Upper lobe of right lung (tissue), 1 donor: ENCODE measurements at places on chromosomes 3 and 15. TPM values are rescaled to one million over a fixed set of nuclear protein-coding genes. Genes with fewer than 3 reads are reported as not detected.

- peaks cover 47% of the 10 kb centered on the region for H3K36me3 ChIP-seq
- no peaks in the 10 kb centered on the region for H3K27me3 ChIP-seq
- no peak overlapping the region for H3K27ac ChIP-seq
These were observed 18.1 kb downstream of the NBEAL2 start for GRCh38 chr3:46997453-46998091.

DNA sequence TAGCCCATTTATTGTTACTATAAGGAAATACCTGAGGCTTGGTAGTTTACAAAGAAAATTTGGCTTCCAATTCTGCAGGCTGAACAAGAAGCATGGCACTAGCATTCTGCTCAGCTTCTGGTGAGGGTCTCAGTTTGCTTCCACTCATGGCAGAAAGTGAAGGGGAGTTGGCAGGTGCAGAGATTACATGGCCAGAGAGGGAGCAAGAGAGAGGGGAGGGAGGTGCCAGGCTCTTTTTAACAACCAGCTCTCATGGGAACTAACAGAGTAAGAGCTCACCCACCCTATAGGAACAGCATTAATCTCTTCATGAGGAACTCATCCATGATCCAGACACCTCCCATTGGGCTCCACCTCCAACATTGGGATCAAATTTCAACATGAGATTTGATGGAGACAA lies 437.9 kb downstream of the CHL1 start:
- DNase-seq = no peak
- no peak overlapping the region for H3K27ac ChIP-seq
- H3K4me1 ChIP-seq = no peaks in the 10 kb centered on the region
- no peaks in the 10 kb centered on the region for H3K36me3 ChIP-seq
- no peak overlapping the region for H3K4me3 ChIP-seq

DNA sequence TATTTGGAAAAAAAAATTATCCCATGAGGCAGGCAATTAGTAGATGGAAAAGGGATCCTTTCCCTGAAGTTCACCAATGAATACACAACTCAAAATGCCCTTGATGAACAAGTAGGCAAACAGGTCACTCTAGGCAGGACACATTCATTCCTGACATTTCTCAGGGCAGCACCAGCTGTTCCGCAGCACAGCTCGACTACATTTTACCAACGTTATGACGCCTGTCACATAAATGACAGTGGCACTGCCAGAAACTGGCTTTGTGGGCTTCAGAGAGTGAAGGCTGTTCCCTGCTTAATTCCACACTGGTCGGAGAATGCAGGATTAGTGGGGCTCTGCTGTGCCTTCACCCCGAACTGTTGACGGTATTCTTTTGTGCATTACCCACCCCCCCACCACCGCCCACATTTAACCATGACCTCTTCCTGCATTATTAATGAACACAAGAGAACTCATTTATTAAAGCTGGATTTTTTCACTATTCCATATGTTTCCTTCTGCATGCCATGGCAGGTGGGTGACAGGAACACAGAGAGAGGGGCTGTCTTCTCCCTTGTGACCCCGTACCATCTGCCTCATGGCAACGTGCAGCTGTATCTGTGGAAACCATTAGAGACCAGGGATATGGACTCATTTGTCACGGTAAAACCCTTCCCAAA lies 197.6 kb downstream of the PDZRN3 start:
- no peak for DNase-seq
- no peaks in the 10 kb centered on the region for H3K27me3 ChIP-seq
- H3K36me3 ChIP-seq = no peaks in the 10 kb centered on the region
- no peak overlapping the region for H3K27ac ChIP-seq

DNA sequence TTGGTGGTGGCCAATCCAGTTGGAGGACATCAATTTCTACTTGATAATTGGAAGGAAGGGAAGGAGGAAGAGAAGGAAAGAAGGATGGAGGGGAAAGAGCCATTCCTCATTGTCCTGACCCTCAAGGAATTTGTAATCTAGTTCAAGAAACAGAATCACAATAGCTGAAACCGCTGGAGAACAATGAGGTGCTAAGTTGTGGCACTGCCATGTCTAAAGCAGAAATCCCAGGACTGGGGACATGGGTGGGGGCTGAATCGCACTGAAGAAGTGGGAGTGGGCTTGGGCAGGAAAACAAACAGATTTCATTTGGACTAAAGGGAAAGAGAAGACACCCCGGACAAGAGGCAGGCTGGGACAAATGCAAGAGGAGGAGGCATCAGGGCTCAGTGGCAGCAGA lies 183.6 kb downstream of the UACA start:
- H3K4me3 ChIP-seq = no peak overlapping the region
- H3K36me3 ChIP-seq = no peaks in the 10 kb centered on the region
- H3K27me3 ChIP-seq = peaks cover 2% of the 10 kb centered on the region
- H3K4me1 ChIP-seq = no peaks in the 10 kb centered on the region
- no peak for DNase-seq

GRCh38 chr15:74040109-74040850 lies 42.1 kb downstream of the GOLGA6A start:
- no peak for DNase-seq
- peaks cover 44% of the 10 kb centered on the region for H3K36me3 ChIP-seq
- H3K27me3 ChIP-seq = no peaks in the 10 kb centered on the region

- no peak for DNase-seq
- H3K4me3 ChIP-seq = no peak overlapping the region
- peaks cover 30% of the 10 kb centered on the region for H3K4me1 ChIP-seq
- no peaks in the 10 kb centered on the region for H3K27me3 ChIP-seq
- no peak overlapping the region for H3K27ac ChIP-seq
- peaks cover 5% of the 10 kb centered on the region for H3K36me3 ChIP-seq
These were observed 79.3 kb downstream of the ATP10A start for GRCh38 chr15:25783607-25784540.

- H3K27me3 ChIP-seq = no peaks in the 10 kb centered on the region
- no peaks in the 10 kb centered on the region for H3K36me3 ChIP-seq
- H3K27ac ChIP-seq = no peak overlapping the region
- H3K4me1 ChIP-seq = no peaks in the 10 kb centered on the region
These were observed 220.3 kb upstream of the TPM1 start for GRCh38 chr15:62822228-62822627.

- no peak overlapping the region for H3K27ac ChIP-seq
- DNase-seq = no peak
- no peaks in the 10 kb centered on the region for H3K36me3 ChIP-seq
- no peaks in the 10 kb centered on the region for H3K4me1 ChIP-seq
- H3K4me3 ChIP-seq = no peak overlapping the region
These were observed 43.9 kb downstream of the PAQR5 start for GRCh38 chr15:69342460-69343076.

GRCh38 chr15:50707878-50708427 lies 21.4 kb upstream of the TRPM7 start:
- H3K27me3 ChIP-seq = no peaks in the 10 kb centered on the region
- no peaks in the 10 kb centered on the region for H3K4me1 ChIP-seq
- H3K4me3 ChIP-seq = no peak overlapping the region
- H3K27ac ChIP-seq = no peak overlapping the region
- H3K36me3 ChIP-seq = peaks cover 43% of the 10 kb centered on the region

DNA sequence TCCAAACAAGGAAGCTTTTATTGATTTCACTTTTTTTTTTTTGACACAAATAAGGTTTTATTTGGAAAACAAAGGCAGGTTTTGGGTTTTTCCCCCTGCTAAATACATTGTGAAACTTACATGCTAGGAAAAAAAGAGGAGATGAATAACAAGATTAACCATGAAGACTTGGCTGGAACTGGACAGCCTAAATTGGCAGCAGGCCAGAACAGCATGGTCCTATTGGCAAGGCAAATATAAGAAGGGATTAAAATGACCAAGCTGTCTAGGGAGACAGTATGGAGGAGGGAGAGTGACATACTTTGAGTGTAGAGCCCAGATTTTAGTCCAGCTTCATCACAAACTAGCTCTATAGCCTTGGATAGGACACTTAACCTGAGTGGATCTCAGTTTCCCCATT lies 63.9 kb upstream of the BBX start:
- no peak overlapping the region for H3K27ac ChIP-seq
- DNase-seq = no peak
- no peaks in the 10 kb centered on the region for H3K4me1 ChIP-seq
- no peak overlapping the region for H3K4me3 ChIP-seq
- H3K36me3 ChIP-seq = no peaks in the 10 kb centered on the region
- H3K27me3 ChIP-seq = no peaks in the 10 kb centered on the region

DNA sequence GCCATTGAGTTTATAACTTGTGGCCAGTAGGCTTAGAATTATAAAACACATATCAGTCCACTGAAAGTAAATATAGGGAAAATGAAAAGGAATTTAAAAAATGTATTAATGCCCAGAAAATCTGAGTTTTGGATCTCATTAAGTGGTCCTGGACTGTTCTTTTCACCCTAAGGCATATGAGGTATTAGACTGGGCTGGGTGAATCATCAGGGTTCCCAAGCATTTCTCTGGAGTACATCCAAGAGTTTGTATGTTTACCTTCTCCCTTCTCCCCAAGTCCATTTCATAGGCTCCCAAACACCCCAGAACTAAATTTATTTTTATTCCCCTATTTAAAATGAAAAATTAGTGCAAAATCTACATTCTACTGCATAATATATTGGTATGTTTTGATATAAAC lies 31.9 kb upstream of the SPTSSB start:
- H3K27me3 ChIP-seq = no peaks in the 10 kb centered on the region
- H3K4me3 ChIP-seq = no peak overlapping the region
- no peaks in the 10 kb centered on the region for H3K4me1 ChIP-seq
- no peaks in the 10 kb centered on the region for H3K36me3 ChIP-seq
- no peak overlapping the region for H3K27ac ChIP-seq

GRCh38 chr15:96959501-96959900 lies 629.0 kb downstream of the NR2F2 start:
- H3K27me3 ChIP-seq = no peaks in the 10 kb centered on the region
- H3K36me3 ChIP-seq = no peaks in the 10 kb centered on the region
- H3K27ac ChIP-seq = no peak overlapping the region
- H3K4me1 ChIP-seq = no peaks in the 10 kb centered on the region
- no peak for DNase-seq
- no peak overlapping the region for H3K4me3 ChIP-seq

DNA sequence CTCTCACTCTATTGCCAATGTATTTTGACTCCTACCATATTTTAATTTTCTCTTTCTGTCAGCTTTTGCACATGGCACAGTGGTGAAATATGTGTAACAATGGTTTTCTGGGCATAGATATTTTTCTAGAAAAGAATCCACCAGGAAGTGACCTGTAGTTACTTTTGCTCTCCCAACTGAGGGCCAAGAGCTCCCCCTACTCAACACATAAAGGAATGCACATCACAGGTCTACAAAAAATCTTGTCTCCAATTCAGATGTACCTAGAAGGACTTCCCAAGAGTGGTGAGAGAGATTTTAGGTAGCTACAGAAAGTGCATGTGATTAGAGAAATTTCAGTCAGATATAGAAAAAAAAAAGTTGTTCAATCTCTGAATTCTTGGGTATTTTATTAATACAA lies 15.6 kb downstream of the CPA3 start:
- H3K36me3 ChIP-seq = no peaks in the 10 kb centered on the region
- no peak overlapping the region for H3K27ac ChIP-seq
- no peaks in the 10 kb centered on the region for H3K4me1 ChIP-seq
- H3K4me3 ChIP-seq = no peak overlapping the region
- no peak for DNase-seq
- no peaks in the 10 kb centered on the region for H3K27me3 ChIP-seq

DNA sequence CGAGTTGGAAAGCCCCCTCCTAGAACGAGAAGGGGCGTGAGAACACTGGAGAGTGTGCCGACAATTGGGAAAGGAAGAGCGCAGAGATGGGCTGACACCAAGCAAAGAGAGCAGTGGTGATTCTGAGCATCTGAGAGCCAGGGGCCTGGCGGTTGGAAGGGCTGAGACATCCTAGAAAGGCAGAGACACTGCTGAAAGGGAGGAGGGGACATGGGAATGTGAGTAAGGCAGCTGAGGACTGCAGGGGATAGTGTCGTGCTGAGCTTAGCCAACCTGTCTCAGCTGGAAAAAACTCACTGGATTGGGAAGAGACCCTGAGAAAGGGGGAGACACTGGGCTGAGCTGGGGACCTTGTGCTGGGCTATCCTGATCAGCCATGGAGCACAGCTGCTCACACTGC lies 58.1 kb upstream of the SLC6A6 start:
- no peaks in the 10 kb centered on the region for H3K4me1 ChIP-seq
- no peak overlapping the region for H3K4me3 ChIP-seq
- no peaks in the 10 kb centered on the region for H3K36me3 ChIP-seq

DNA sequence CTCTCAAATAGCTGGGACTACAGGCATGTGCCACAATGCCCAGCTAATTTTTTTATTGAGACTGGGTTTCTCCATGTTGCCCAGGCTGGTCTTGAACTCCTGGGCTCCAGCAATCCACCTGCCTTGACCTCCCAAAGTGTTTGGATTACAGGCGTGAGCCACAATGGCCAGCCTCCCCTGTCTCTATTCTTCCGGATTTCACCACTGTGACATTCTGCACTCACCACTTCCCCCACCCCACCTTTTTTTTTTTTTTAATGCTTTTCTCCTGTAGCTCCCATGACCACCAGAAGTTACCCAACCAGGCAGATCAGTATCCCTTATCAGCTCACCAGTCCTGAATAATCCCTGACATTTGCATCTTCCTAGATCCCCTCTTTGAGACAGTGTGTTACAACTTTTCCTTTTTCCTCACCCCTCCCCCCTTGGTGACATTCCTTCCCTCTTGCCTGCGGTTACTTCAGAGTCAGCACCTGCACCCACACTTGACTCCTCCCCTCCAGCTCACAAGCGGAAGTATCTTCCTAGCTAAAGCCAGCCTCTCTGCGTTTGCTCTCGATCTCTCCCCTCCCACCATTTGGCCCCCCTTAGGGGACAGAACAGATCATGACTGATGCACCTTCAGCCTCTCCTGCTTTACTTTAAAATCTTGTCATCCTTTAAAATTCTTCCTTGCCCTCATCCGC lies 13.5 kb upstream of the ZNF592 start:
- H3K27ac ChIP-seq = peak overlapping the region; percentile 81
- H3K27me3 ChIP-seq = no peaks in the 10 kb centered on the region
- H3K4me3 ChIP-seq = peak overlapping the region; percentile 29
- peak; percentile 78 for DNase-seq
- no peaks in the 10 kb centered on the region for H3K36me3 ChIP-seq

DNA sequence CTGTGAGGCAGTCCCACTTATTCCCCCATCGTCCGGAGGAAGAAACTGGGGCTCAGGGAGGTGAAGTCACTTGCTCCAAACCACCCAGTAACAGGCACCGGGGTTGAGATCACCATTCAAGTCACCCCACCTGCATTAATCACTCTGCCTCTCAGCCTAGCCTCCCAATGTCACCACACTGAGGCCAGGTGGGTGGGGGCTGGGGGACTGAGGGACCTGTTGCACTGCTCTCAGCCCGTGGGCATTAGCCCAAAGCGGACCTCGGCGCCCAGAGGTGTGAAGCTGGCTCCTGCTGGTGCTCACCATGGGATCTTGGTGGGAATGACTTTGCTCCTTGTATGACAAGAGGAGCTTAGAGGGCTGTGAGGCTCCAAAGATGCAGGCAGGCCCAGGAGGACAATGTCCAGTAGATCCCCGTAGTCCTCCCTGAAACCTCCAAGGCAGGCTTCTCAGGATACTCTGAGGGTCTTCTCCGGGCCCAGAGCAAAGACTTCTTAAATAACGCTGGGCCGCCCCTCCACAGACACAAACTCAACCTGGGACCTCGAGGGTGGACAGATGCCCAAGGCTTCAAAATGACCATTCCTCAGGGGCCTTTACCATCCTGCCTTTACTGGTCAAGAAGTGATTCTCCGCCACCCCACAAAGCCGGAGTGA lies 1.7 kb downstream of the NT5DC2 start:
- peak; percentile 65 for DNase-seq
- peaks cover 11% of the 10 kb centered on the region for H3K36me3 ChIP-seq
- peak overlapping the region; percentile 67 for H3K4me3 ChIP-seq
- H3K4me1 ChIP-seq = peaks cover 47% of the 10 kb centered on the region
- H3K27ac ChIP-seq = peak overlapping the region; percentile 2

Gene LRRC31
- total RNA-seq = 1.7 TPM

Gene CGNL1
- 54.9 TPM for total RNA-seq

Gene RAD51
- total RNA-seq = 0.98 TPM

Gene PRKCD
- total RNA-seq = 78.4 TPM

Gene SLC35G2
- 7.8 TPM for total RNA-seq

Gene LOXL1
- 11.1 TPM for total RNA-seq

Gene PCLAF
- 2.8 TPM for total RNA-seq
